ENCODE measurements at places on chromosomes 3 and 15.

DNA sequence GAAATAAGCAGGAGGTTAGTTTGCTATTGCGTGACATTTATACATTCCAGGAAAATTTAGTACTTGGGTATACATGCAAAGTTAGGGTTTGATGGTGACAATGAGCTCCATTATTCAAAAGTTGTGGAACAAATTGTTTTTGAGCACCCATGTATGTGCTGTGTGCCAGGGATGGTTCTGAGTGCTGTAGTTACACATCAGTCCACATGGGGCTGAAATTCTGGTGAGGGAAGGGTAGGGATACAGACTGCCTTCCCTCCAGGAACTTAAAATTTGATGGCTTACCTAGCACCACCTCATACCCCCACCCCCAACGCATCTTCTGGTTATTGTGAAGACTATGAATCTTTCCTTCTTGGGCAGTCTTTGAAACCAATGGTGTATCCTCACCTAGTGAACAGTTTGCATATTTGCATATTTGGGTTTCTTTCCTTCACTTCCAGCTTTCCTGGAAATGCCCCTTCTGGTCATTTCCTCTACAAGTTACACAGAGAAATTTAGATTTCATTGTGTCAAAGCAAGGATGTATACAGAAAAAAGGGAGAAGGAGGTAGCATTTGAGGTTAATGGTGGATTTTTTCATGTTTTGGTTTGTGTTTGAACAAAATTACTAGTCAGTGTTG lies 222.0 kb upstream of the IL12A start:
- DNase-seq: no peak

DNA sequence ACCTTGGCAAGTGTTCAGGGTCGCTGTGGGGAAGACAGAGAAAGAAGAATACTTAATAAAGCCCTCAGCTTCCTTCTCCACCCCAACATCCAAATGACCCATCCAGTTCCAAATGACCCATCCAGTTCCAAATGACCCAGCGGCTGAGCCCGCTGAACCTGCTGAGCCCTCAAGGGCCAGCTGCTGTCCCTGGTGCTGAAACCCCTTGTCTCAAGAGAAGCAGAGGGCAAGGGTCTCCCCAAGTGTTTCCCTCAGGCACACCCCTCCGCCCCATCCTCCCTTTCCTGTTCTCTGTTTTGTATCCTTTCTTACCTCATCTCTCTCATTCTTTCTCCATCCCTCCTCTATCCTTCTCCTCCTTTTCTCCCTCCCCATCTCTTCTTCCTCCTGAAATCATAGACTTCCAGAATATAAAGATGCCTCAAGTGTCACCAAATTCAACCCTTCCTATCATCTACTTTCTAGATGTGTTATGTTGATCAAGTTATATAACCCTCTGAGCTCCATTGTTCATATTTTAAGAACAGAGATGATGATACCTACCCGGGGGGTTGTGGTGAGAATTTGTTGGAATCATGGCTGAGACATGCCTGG lies 29.0 kb downstream of the CCDC33 start:
- no peak for DNase-seq

DNA sequence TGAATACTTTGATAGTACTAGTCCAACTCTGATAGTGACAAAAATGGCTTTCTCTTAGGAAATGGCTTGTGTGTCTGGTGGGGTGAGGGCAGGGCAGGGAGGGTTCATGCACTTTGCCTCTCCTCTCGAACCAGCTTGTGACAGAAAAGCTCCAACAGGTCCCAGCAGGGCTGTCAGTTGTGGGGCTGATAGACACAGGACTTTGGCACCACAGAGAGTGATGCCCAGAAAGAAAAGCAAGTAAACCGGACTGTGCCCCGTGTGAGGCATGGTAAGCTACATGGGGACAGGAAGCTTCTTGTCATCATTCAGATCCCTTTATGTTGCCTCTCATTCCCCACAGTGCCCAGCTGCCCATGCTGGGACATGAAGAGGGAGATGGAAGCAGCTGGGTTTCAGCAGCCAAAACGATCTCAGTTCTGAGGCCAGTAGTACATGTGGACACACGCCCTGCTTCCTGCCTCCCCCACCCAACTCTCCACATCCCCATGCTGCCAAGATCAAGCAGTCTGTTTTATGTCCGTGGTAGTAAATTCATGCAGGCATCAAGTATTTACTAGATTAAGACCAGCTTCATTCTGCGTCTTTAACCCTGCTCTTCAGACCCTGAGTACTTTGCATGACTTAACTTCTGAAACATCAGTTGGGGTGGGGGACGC lies 29.7 kb upstream of the LIPC start:
- no peak for DNase-seq

DNA sequence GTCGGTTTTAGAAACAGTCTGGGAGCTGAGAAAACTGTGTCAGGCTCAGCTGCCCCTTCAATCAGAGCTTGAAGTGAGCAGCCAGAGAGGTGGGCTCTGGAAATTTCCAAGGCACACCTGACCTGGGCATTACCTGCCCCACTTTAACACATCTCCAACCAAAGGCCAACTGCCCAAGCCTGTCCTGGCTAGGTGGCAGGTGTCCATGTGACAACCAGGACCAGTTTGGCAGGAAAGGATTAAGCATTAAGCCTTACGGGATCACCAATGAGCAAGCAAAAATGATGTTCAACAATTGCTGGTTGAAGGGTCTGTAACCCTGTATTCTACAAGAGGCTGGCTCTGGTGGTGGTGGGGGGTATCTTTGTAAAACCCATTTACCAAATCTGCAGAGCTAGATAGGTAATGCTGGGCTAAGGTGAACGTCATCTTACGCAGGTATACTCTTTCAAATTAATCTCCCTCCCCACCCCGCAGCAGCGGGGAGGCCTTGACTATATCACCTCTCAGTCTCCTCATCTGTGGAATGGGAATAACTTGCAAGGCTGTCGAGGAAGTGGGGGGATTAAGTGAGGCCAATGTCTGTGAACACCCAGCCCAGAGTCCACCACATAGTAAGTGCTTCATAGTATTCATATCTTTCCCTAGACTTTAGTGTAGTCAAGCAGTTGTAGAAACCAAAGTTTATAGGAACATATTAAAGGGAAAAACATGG lies 183.2 kb downstream of the MEGF11 start:
- no peak for DNase-seq

GRCh38 chr15:44836094-44836493 lies 99.8 kb downstream of the TRIM69 start:
- no peak for DNase-seq
